ENCODE measurements at places on chromosomes 12 and 14.

GRCh38 chr12:65192963-65193516 lies 23.7 kb downstream of the LEMD3 start:
- DNase-seq, result no peak

GRCh38 chr12:61490526-61491498 lies 769.4 kb upstream of the USP15 start:
- no peak for DNase-seq

- DNase-seq, result no peak
Measured at GRCh38 chr14:99982537-99983250, 82.5 kb upstream of the EVL start.

DNA sequence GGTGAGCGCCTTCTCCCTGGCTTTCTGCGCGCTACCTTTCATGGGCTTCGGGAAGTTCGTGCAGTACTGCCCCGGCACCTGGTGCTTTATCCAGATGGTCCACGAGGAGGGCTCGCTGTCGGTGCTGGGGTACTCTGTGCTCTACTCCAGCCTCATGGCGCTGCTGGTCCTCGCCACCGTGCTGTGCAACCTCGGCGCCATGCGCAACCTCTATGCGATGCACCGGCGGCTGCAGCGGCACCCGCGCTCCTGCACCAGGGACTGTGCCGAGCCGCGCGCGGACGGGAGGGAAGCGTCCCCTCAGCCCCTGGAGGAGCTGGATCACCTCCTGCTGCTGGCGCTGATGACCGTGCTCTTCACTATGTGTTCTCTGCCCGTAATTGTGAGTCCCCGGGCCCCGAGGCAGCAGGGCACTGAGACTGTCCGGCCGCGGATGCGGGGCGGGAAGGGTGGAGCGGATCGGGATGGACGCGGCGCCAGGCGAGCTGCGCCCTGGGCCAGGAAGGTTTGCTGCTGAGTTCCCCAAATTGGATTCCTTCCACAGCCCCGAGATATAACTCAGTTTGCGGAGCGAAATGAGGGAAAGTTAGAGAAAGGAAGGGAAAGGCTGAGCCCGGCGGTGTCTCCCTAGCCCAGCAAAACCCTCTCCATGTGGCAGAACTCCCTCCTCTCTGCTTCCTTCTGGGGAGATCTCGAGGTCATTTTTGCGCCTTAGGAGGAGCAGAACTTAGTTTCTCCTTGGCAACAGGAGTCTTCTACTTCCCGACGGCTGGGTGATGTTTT lies 972 bp downstream of the PTGDR start:
- DNase-seq, result no peak

DNA sequence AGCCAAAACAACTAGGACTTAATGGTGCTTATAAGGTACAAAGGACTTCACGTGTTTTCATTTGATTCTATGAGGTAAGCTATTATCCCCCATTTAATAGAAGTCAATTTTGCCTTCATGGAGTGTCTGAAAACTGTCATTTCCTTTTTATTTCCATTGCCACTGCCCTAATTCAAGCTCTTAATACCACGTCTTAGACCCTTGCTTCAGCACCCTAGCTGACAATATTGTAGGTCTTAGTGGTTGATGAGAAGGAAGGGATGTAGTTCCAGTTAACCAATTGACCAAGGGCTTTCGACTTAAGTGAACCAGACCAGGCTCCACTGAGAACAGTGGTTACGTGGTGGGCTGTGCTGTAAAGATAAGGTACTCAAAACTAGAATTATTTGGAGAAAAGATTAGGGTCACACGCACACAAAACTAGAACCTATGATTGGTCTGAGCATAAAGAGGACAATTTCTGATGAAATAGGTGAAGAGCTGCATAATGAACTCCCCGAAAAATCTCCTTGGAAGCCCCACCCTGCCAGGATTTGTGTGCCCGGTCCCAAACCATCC lies 9.6 kb upstream of the ASIC1 start:
- DNase-seq, result no peak

GRCh38 chr14:75705014-75705413 lies 44.0 kb downstream of the TTLL5 start:
- DNase-seq, result no peak

- DNase-seq, result no peak
Measured at GRCh38 chr12:4807813-4808212, 87.6 kb downstream of the GALNT8 start.

DNA sequence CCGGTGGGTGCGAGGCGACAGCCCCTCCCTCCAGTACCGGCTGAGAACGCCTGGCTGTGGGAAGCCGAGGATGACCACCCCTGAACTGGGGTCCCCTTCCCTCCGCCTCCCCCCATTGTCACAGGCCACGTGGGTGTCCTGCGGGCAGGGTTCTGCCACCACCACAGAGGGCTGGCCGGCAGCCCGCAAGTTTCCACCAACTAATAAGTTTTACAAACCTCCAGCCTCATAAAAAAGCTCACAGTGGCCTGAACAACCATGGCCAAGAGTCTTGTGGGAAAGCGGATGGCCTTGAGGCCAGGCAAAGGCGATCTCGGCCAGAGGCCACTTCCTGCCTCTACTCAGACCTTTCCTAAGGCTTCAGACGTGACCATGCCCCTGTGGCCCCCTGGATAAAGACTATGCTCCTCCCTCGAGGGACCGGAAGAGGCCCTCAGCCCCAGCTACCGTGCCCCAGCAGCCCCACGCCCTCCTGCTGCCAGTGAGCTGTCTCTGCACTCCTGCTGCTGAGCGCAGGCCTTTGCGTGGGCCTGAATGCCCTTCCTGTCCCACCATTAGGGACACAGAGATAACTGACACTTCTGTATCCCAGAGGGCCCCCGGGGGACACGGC lies 46.1 kb upstream of the DLK1 start:
- no peak for DNase-seq

All from left renal pelvis (tissue), 4 donors.